ELR (cell line): ENCODE measurements at places on chromosomes 4 and X.

GRCh38 chr4:176044589-176044951 lies 21.1 kb upstream of the WDR17 start:
- DNase-seq = no peak

DNA sequence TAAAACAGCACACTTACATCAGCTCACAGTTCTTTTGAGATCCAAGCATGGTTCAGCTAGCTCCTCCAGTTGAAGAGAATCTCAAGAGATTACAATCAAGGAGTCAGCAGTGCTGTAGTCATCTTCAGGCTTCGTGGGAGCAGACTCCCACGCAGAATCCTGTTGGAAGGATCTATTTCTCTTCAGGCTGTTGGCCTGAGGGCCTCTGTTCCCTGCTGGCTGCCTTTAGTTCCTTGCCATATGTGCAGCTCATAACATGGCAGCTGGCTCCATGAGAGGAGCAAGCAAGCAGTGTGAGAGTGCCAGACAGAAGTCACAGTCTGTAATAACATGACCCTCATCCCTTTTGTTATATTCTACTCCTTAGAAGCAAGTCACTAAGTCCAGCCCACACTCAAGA lies 168.6 kb downstream of the COX18 start:
- DNase-seq = no peak

- no peak for DNase-seq
Observed at GRCh38 chrX:153521034-153521433, 3.6 kb downstream of the ATP2B3 start.

DNA sequence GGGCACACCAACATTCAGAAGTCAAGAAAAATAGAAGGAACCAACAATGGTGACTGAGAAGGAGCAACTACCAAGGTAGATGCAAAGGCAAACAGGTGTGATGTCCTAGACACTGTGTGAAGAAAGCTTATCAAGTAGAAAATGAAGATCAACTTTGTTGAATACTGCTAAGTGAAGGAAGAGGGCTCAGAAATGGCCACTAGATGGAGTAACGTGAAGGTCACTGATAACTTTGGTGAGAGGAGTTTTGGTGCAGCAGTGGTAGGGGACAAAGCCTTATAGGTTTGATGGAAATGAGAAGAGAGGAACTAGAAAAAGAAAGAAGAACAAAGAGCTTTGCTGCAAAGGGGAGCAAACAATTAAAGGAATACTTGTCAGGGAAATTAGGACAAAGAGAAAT lies 23.5 kb downstream of the OTC start:
- DNase-seq = peak; percentile 26

DNA sequence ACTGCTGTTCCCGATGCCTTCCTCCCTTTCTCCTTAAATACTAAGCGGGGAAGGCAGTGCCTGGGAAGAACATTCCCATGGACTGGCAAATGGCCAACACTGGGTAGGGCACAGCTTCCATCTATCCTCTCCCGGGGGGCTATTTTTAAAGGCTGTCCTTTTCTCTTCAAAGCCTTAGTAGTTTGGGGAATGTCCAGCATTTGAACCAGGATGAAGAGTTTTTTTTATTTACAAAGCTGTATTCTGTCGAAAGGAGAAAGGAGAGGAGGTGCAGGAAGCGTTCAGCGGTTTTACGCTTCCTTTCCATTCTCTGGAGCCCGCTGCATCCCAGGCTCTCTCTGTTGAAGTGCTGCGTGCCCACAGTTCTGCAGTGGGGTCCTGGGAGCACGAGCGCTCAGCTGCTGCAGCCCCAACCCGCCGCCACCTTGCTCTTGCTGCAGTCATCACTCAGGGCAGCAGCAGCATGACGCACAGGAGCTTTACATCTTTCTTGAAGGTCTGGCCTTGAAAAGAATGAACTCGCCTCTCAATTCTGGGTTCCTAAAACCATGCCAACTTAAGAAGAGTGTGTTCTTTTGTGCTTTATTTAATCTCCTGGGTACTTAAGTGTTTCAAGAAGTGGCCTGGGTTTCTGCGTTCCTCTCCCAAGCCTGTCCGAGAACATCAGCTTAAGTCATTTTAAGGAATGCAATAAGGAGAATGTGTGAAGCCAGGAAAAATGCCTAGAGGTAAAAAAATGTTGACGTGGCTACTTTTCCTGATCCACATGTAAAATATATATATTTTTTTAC lies 427.2 kb downstream of the MAPK10 start:
- DNase-seq = peak; percentile 39

DNA sequence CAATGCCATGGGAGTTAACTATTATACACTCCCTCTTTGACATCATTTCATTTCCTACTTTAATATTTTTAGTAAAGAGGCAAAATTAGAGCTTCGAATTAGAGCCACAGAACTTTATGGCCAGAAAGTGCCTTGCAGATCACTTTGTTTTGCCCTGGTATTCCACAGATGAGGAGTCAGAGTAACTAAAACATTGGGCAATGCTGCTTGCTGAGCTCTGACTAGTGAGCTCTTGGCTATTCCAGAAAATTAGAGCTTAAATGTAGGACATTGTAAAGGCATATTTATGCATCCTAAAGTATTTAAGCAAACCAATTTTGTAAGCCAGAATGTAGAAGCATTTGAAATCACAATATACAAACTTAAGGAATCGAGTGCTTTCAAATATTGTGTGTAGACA lies 6.3 kb upstream of the ZNF827 start:
- no peak for DNase-seq

- peak; percentile 6 for DNase-seq
Observed at GRCh38 chr4:111849746-111850284, 295.4 kb upstream of the FAM241A start.

GRCh38 chrX:109890910-109891502 lies 111.9 kb upstream of the TMEM164 start:
- peak; percentile 69 for DNase-seq

DNA sequence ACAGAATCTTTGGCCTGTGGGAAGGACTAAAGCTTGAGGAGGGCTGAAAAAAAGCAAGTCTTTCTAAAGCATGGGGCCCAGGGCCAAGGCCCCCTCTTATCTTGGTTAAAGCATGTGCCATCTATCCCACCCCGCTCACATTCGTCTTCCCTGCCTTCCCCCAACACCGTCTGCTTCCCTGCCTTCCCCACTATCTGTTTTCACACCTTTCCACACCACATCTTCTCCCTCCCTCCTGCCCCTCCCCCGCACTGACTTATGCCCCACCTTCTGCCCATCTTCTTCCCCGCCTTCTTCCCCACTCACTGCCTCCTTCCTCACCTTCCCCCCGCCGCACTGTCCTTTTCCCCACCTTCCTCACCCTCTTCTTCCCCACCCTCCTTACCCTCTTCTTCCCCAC lies 890 bp upstream of the NAP1L5 start:
- no peak for DNase-seq

GRCh38 chrX:13194291-13195103 lies 125.4 kb downstream of the ATXN3L start:
- no peak for DNase-seq

GRCh38 chr4:111066001-111066400 lies 443.1 kb upstream of the PITX2 start:
- DNase-seq = peak; percentile 66

DNA sequence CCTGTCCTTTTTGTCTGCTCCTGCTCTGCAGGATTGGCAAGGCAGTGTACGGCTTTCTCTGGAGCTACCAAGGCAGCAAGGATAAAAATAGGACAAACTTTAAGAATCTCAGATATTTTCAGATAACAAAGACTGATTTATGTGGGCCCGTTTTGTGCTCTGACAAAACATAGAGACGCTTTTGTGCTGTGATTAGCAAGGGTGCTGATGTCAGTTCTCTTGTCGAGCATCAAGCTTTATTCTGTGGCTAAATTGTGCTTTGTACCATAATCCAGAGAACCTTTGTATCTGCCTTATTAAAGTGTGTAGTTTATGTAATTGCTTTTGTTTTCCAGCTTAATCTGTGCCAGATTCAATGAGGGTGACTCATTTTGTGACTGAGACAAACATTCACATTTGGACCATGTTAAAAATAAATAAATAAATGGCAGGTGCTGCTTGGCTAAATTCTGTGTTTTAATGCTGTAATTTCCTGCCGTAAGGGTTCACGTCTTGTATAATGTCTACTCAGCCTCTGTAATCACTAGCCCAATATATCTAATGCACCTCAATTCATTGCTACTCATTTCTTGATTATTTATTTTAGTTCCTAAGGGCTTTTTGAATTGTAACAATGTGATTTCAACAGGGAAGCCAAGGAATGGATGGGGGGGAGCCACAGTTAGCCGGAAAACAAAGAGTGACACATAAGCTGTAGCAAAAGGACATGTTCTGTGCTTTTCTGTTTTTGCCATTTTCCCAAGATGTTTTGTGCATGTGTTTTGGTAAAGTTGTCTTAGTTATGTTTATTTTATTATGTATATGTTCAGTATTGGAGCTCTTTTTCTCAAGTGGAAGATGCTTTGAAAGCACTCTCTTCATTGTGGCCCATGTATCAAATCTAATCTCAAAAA lies 75.1 kb downstream of the GAB1 start:
- peak; percentile 17 for DNase-seq

GRCh38 chrX:20906571-20906970 lies 467.6 kb upstream of the CNKSR2 start:
- peak; percentile 7 for DNase-seq

DNA sequence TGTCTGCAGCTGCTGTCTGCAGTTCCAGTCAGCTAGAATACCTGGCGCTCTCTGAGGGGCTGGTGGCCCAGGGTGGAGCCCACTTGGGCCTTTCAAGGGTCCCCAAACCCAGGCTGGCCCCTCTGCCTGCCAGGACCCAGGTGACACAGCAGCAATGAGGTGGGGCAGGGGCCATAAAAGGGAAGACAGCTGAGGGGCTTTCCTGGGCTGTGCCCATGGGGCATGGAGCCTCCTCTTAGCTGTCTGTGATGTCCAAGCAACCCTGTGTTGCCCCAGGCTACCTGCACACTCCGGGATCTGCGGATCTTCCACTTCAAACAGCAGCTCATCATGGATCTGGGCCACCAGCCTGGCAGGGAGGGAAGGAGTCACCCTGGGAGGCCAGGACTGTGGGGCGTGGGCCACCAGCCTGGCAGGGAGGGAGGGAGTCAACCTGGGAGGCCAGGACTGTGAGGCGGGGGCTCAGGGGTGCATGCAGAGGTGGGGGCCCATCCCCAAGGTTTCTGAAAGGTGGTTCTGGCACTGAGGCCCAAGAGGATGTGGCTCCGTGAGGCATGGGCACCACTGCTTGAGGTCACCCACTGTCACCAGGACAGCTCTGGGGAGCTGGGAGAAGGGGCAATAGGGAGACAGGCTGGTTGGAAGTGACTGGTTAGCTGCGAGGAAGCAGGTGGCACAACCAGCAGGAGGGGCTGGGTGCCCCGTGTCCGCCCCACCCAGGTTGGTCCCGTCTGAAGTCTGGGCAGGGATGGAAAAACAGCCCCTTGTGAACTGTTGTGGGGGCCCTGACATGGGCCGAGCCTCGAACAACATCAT lies 16.3 kb downstream of the NAT8L start:
- DNase-seq = no peak

DNA sequence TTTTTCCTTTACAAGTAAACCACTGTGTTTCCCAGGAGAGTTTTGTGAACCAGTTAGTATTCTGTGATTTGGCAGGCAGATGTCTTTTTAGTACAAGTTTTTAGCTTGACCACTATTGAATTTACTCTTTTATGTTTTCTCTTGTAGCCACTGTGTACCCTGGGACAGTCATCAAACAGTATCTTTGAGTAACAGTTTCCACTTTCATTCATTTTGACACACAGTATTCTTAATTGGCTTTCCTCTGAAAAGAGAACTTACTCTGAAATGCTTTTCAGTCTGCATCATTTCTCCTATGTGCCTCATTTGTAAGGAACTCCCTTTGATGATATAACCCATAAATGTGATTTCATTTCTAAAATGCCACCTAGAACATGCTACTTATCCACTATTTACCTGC lies 476.5 kb downstream of the PDGFC start:
- no peak for DNase-seq

DNA sequence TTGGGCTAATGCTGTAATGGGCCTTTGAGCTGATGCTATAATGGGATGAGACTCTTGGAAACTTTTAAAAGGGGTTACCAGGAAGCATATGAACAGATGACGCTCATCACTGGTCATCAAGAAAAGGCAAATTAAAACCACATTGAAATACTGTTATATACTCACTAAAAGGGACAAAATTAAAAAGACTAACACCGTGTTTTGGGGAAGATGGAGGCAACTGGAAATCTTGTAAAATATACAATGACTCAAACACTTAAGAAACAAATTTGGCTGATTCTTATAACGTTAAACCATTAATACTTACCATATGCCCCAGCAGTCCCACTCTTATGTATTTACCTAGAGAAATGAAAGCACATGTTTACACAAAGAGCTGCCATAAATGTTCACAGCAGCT lies 207.2 kb upstream of the GPRIN3 start:
- DNase-seq = no peak

GRCh38 chrX:17072721-17073230 lies 126.3 kb downstream of the REPS2 start:
- no peak for DNase-seq
